ENCODE measurements at places on chromosomes 1 and 21.
A peak's percentile ranks its signal among the peaks of the same experiment; 100 is the strongest.

- no peak for DNase-seq
Measured at GRCh38 chr1:116516631-116517030, 54.2 kb downstream of the CD58 start.

DNA sequence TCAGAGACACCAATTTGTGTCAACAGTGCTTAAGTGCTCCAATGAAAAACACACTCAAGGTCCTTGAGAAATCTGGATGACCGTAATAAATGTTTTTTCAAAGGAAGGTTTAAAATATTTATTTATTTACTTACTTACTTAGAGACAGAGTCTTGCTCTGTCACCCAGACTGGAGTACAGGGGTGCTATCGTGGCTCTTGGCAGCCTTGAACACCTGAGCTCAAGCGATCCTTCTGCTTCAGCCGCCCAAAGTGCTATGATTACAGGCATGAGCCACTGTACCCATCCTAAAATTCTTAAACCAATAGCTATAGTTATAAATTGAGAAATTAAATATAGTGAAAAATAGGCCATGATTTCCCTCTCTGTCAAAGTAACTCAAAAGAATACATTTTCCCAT lies 17.3 kb upstream of the ERICH3 start:
- DNase-seq, result peak; percentile 51

DNA sequence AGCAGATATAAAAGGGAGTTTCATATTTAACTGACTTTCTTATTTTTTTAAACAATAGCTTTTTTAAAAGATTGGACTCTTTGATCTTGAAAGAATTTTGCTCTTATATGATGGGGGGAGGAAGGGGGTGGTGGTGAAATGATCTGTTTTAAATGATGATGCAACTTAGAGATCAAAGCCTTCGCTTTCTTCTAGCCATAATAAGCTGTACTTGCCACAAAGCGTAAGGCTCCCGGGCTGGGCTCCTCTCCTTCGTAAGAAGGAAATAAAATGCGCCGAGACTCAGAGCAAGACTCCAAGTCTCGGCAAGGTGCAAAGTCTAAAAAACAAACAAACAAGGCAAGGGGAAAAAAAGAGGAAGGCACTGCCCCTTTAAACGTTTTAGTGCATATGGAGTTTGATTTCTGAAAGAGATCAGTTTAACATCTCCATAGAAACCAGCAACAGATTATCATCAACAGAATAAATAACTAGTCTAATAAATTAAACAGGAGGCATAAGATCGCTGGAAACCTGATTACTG lies 3.3 kb downstream of the CASZ1 start:
- DNase-seq, result peak; percentile 57

- DNase-seq, result peak; percentile 30
Measured at GRCh38 chr1:247966532-247967204, 1.6 kb downstream of the OR2AK2 start.

DNA sequence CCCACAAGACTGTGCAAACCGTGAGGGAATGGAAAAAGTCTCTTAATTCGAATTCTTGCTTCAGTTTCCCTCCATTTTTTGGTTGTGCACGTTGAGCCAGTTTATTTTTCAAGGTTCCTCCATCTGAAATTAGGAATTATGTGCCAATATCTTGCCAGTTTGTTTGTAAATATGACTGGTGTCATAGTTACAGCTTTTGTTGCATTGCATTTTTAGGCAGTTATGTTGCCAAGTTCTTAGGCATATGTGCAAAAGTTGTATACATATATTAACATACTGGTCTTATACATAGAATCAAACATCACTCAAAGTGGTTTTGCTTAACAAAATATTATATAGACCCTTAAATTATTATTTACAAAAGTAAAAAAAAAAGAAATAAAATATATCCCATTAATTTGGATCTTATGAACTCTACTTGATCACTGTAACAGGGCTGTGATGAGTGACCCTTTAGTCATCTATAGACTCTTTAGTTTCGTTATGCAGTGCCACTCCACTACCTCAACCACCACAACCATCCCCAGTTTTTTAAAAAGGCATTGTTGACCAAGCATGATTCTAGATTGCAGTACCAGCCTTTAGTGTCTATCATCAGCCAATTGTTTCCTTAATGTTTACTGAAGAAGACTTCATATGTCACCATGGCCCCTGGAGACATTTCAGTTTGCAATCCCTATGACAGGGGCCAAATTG lies 20.9 kb upstream of the DYNLT5 start:
- DNase-seq, result no peak

- DNase-seq, result no peak
Measured at GRCh38 chr1:169670836-169671235, 40.6 kb downstream of the SELL start.

- DNase-seq, result no peak
Measured at GRCh38 chr1:41806472-41807155, 112.1 kb downstream of the HIVEP3 start.

DNA sequence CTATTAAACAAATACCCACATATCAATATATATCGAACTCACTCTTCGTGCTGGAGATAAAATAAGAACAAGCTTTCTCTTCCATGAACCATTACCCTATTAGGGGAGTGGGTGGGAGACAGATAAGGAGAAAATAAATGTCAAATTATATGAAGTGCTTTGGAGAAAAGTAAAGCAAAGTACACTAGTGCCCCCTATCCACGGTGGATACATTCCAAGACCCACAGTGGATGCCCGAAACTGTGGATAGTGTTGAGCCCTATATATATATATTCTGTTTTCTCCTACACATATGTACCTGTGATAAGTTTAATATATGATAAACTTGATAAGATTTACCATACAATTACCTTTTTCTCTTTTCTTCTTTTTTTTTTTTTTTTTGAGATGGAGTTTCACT lies 54.6 kb downstream of the FH start:
- DNase-seq, result peak; percentile 16

DNA sequence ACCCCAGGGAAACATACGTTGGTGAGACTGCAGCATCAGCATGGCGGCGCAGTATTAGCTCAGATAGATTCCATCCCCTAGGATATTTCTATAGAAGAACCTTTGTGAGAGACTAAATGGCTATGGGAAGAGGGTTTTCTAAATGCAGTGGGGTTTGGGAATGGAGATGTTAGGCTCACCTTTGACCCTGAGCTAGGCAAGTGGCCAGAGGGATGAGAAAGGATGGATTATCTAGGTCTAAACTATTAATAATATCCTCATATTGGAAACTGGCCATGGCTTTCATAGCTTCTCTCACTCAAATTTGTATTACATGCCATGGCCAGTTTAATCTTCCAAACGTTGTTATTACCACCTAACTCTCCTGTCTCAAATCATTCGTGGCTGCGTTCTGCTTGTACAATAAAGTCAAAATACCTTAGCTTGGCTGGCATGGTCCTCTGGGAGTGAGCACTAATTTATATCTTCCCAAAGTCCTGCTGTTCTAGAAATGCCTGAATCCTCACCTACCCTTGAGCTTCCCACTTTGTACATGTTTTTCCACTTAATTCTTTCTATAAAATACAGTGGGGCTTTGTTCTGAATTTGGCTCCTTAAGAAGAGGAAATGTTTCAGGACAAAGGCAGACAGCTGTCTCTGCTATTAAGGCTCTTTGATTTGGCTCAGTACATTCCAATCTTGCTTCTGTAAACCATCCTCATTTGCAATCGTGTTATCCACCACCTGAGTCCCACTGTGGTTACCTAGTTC lies 31.0 kb upstream of the COG2 start:
- DNase-seq, result no peak

- DNase-seq, result no peak
Measured at GRCh38 chr1:61271412-61271789, 189.0 kb downstream of the NFIA start.

DNA sequence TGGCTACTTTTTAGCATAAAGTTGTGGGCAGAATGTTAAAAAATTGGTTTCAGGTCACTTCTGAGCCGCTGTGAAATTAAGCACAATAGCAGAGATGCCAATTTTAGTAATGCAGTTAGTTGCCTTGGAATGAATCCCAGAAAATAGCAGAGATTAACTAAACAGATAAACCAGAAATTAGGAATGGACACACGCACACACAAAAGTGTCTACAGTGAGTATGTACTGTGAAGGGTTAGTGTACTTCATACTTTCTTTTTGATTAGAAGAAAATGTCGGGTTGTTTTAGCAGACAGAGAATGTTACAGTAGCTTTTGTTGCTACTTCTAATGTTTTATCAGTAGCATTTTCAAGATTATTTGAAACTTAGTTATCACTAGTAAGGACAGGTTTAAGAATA lies 106.7 kb downstream of the LEPR start:
- DNase-seq, result no peak

DNA sequence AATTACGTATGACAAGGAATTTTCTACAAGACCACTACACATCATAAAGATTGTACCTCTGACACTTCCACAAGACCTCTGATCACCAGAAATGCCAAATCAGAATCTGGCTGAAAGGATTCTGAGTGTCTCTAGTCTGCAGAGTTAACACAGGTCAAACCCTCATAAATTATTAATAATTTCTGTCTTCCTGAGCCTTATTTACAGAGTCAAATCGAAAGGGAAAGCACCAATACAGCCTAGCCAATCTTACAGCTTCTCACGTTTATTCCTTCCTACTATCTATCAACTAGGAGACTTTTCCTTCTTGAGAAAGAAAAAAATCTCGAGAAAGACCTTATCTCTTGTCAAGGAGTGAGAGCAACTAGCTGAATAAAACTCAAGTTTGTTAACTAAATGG lies 2151.6 kb downstream of the MRPL39 start:
- DNase-seq, result no peak

GRCh38 chr21:32779983-32780382 lies 8.4 kb upstream of the PAXBP1 start:
- no peak for DNase-seq

- DNase-seq, result no peak
Measured at GRCh38 chr1:244840219-244840794, 4.8 kb downstream of the COX20 start.

DNA sequence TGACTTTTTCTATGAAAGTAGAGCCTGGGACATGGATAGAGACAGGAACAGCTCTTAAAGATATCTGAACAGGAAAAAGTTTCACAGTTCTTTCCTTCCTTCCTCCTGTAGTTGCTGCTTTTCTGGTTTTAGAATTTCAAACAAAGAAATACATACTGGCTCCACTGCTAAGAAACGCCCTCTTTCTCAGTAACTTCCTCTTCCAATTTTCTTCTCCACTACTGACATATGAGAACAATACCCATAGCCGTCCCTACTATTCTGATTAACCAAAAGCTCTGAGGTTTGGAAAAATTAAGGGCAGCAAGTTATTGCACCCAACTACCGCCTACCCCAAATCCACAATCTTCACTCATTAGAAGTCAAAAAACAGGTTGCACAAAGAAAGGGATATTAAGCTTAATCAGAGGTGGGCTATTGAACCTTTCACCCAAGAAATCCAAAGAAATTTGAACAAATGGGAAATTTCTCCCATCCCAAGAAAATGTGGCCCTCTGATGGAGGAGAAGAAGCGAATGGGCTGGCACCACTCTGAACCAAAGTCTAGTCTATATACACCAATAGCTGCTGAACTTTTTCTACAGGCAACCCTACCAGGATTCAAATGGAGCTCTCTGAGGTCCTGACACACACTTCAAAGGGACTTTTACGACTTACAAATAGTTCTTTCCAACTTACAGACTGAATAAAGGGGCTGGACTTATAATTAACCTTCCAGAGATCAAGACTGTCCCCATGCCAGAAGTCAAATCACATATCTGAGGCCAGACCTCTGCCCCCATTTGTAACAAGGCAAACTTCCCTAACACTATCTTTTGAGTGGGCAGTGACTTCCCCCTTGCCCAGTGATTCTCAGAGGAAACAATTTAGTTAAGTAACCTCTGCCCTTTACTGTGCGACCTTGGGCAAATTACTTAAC lies 1.7 kb downstream of the WASF2 start:
- peak; percentile 33 for DNase-seq

DNA sequence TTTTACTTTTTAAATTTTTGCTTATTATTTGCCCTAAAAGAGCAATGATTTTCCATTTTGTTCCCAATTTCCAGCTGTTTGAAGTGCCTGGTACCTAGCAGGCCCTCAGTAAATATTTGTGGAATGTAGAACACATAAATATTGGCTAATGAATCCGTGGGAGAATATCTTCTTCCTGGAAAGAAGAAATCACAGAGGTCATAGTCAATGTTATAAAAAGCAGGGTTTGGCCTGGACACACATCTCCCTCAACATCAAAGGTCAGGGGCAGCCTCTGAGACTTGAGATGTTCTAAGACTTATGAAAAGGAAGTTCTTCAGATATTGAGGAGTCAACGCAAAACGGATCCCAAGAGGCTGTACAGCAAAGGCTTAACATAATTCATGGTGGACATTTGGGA lies 358.1 kb downstream of the HHAT start:
- DNase-seq, result no peak

GRCh38 chr1:235259133-235259778 lies 68.7 kb downstream of the ARID4B start:
- DNase-seq, result peak; percentile 10

DNA sequence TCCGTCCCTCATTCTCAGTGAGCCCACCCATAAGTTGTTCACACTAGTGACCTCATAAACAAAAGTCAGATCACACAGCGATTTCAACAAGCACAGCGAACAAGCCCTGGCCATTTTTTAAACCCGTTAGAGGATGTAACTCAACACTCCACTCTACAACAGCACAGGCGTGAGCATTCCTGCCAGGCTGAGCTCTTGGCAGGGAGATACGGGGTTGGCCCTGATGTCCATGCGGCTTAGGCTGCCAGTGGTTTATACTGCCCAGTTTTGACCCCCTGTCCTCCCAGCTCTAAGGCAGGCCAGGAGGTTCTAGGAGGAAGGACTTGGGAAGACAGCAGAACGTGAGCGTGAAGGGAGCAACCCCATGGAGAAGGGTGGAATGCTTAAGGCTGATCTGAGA lies 35.0 kb downstream of the PARP1 start:
- DNase-seq, result no peak

- DNase-seq, result peak; percentile 32
Measured at GRCh38 chr1:57067863-57068262, 102.0 kb upstream of the C8B start.

DNA sequence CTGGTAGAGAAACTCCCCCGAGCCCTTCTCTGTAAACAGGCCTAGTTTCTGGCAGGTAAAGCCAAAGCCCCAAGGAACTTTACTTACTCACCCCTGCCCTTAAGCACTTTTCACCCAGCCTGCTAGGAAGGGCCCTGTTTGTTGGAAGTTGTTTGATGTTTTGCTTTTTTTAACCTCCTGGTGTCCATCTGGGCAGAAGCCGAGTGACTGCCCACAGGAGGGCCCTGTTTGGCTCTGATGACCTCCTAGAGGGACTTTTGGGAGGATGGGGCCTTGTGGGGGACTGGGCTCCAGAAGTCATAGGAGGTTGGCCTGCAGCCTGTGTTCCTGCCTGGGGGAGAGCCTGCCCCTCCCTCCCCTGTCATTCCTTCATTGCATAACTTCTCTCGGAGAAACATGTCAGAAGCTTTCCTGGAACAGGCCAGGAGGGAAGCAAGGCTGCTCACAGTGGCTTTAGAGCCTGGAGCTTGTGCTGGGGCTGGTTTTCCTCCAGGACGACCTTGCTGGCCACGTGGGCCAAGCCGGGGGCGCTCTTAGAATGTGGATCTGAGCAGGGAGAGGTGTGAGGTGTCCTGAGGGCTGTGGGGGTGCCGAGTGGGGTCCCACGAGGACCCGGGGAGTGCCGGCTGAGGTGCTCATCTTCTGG lies 33.9 kb downstream of the COQ8A start:
- DNase-seq, result no peak
